ENCODE measurements at places on chromosomes 13 and 19. TPM values are rescaled to one million over a fixed set of nuclear protein-coding genes. Genes with fewer than 3 reads are reported as not detected.

Gene ZNF837
- 4.3 TPM for total RNA-seq

Gene LATS2
- 20.2 TPM for total RNA-seq

Gene FUT6
- total RNA-seq: 0.84 TPM

Gene PABPC3
- 0.58 TPM for total RNA-seq

Gene ZNF560
- total RNA-seq: 0.55 TPM

Gene ELSPBP1
- total RNA-seq: not detected

Gene ZNF613
- 5.8 TPM for total RNA-seq

- DNase-seq: no peak
These were observed 58.3 kb upstream of the MRI1 start for GRCh38 chr19:13705928-13706447.

DNA sequence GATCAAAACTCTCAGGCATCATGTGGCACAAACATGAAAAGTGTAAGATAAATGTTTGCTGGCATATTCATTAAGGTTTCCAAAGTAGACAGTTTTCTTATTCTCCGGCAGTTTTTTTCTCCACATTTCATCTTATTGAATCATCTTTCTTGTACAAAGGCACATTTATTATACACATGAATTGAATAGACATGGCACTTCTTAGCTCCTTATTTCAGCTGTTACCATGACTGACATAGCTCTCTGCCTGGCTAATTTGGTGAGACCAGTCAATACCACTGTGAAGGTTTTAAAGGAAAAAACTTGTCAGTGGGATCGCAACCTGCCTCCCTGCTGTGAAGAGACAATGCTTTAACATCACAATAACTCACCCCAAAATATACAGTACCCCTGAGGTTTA is 285.0 kb upstream of the PCDH20 start:
- no peak for DNase-seq

GRCh38 chr19:11555246-11555645 is 3.8 kb downstream of the ELOF1 start:
- no peak for DNase-seq

GRCh38 chr19:13411899-13412298 is 94.4 kb downstream of the CACNA1A start:
- DNase-seq: no peak

DNA sequence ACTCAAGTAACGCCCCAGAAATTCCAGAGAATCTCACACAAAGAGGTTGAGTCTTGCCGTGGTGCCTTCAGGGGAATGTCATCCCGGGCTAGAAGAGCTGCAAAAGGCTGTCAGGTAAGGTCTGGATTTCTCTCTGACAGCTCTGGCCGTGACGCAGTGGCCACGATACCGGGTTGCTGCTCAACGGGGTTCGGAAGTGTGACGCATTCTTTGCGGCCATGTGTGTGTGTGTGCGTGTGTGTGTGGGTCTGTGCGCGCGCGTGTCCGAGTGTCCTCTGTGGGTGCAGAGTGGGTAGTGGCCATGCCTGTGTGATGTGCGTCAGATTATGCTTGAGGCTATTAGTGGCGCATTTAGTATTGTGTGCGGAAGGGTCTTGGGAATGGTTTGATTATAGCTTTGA is 306 bp downstream of the ZNF540 start:
- no peak for DNase-seq

- no peak for DNase-seq
These were observed 67.1 kb downstream of the KDM4B start for GRCh38 chr19:5035793-5036697.

DNA sequence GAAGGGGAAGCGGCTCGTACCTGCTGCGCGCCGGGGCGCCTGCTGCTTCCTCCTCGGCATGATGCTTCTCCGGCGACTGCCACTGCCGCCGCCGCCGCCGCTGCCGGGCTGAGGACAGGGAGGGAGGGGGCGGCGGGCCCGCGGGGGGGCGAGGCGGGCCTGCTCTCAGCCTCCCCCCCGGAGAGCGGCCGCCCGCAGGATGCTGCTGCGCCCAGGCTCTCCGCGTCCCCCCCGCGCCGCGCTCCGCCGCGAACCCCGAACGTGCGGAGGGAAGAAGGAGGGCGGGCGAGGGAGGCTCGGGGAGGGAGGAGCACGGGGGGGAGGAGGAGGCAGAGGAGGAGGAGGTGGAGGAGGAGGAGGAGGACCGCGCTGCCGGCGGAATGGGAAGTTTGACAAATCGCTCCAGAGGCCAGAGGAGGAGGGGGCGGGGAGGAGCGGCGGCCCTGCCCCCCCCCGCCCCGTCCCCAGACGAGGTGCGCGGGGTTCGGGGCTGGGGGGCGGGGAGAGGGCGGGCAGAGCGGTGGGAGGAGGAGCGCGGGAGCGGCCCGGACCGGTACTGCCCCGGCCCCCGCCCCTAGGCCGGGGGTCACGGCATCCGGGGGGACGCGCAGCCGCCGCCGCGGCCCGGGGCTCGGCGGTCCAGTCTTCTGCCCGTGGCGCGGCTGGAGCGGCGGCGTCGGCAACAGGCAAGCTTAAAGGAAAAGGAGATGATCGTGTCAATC is at the start of gene TSHZ3:
TSHZ3 (minus strand) TSS at position 277 of the 722 bp plus-strand sequence; CDS start at position 60, 217 bp downstream.
- no peak for DNase-seq

GRCh38 chr19:18718846-18719458 is 35.5 kb downstream of the CRTC1 start:
- DNase-seq: no peak

DNA sequence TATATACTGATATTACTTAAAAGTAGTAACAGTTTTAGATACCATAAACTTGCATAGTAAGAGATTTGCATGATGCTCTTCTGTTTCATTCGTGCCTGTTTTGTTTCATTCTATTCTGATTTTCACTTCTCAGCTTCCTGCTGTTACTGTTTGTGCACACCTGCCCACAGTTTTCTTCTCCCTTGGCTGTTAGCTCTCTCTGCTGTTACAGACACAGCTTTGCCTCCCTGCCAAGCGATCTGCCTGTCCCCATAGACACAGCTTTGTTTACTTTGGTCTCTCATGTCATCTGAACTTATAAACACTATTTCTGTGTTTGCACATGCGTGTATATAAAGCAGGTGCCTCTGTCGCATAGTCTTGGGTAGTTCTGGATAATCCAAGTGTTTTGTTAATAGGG is 21.4 kb upstream of the UPF3A start:
- no peak for DNase-seq

DNA sequence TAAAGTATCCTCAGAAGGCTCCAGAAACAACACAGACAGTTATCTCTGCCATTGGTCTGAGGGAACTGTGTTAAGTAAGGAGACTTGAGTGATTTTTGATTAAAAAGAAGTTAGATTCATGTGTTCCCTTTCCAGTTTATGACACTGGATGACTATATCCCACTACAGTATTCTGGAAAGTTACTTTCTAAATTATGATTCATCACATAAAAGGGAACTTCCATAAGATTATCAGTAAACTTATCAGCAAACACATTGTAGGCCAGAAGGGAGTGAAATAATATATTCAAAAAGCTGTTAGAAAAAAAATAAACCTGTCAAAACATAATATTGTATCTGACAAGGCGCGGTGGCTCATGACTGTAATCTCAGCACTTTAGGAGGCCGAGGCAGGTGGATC is 700.0 kb downstream of the SLITRK6 start:
- no peak for DNase-seq

GRCh38 chr19:7515110-7515644 is 726 bp upstream of the ZNF358 start:
- DNase-seq: no peak
